ENCODE measurements at places on chromosomes 11 and 22.

GRCh38 chr11:61062181-61062930, 39.9 kb upstream of the CD5 start:
- no peak for DNase-seq

DNA sequence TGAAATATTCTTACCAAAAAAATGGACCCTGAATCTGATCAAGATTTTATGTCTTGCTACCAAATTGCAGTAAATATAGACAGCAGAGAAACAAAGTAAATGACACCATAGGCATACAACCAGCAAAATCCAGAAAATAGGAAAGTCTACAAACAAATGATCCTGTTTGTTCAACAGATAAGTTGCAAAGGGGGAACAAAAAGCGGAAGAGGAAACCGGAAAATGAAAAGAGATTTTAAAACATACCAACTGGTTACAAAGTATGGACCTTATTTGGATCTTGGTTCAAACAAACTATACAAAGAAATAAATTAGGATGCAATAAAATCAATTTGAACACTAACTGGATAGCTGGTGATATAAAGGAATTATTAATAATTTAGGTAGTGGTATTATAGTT, 92.0 kb downstream of the TMPRSS5 start:
- no peak for DNase-seq

DNA sequence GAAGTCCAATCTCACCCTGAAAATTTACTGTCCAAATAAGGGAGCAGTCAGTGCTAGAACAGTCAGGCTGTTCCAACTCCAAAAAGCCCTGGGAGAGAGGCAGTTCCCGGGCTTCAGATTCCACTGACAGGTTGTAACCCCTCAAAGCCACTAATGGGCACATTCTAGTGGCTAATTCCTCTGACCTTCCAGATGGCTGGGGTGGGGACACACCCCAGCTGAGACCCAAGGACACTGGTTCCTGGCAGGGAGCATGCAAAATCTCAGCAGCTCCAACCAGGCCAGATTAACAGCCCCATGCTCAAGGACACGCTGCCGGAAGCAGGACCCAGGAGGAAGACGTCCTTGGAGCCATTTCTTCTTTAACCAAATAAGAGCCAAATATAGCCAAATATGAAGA, 92.7 kb downstream of the RPL27A start:
- no peak for DNase-seq

DNA sequence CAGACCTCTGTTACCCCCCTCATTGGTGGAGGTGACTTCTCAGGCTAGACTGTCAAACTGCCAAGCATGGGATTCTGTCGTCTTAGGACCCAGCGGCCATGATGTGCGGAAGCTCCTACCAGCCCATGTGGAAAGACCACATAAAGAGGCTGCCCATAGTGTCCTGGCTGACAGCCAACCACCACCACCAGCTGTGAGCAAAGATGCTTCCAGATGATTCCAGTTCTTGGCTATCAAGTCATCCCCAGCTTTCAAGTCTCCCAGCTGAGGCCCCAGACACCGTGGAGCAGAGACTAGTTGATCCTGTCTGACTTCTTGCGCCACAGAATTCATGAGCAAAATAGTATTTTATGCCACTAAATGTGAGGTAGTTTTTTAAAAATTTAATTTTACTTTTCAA, 32.9 kb downstream of the SCUBE1 start:
- no peak for DNase-seq

DNA sequence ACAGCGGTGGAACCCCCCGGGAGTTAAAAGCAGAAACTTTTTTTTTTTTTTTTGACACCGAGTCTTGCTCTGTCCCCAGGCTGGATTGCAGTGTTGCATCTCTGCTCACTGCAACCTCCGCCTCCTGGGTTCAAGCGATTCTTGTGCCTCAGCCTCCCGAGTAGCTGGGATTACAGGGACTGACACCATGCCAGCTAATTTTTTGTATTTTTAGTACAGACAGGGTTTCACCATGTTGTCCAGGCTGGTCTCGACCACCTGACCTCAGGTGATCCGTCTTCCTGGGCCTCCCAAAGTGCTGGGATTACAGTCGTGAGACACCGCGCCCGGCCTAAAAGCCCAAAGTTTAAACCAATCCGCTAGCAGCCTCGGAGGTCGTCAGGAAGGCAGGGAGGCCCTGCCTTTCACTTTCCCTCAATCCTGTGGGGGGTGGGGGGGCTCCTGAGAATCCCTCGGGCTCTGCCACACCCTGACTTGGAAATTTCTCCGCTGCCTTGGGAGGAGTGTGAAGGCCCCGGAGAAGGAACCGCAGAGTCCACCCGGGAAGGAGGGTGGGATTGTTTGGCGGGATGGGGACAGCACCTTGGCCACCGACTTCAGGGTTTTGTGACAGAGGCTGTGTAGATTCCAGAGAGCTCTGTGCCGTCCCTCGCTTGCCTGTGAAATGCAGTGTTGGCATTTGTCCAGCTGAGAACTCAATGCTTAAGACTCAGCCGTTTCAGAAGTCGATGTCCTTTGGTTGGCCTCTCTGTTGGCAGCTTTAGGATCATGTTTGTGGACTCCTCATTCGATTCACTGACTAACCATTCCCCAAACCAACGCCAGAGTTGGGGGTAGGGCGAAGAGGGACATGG, 1.0 kb downstream of the ARHGAP8 start:
- no peak for DNase-seq

DNA sequence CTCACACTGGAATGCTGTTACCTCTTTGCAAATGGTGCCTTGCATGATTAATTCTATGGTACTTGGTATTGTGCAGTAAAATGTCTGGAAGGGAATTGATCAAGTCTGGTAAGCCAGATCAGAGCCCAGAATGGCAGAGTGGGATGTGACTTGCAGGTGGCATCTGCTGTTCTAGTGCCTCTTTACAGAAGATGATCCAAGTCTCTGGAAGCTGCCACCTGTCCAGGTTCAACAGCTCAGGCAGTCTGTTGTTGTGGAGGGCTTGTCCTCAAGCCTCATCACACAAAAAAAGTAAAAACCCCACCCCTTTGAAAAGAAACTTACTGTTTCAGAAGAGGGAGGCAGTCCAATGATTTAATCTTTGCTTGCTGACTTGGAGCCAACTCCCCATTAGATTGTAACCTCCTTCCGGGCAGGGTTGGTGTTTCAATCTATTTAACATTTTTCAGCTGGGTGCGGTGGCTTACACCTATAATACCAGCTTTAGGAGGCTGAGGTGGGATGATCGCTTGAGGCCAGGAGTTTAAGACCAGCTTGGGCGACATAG, 17.1 kb downstream of the ZNRF3 start:
- DNase-seq: no peak

DNA sequence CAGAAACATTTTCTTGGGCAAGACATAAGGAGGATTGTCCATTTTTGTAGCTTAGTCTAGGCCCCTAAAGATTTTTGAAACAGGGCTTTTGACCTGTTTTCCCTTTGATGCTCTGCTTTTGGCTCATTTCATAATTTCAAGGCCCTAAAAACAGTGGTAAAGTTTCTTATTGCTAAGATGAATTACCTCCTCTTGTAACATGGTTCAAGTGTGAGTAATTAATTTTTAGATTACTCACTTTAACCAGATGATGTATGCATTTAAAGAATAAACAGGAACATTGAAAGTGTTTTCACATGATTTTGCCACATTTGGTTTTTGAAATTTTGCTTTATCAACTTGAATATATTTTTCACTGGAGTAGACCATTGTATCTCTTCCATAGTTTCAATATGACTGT, 1.2 kb downstream of the RAG2 start:
- DNase-seq: no peak

- DNase-seq: no peak
These were observed 26.4 kb downstream of the KCNQ1 start for GRCh38 chr11:2471048-2471803.

DNA sequence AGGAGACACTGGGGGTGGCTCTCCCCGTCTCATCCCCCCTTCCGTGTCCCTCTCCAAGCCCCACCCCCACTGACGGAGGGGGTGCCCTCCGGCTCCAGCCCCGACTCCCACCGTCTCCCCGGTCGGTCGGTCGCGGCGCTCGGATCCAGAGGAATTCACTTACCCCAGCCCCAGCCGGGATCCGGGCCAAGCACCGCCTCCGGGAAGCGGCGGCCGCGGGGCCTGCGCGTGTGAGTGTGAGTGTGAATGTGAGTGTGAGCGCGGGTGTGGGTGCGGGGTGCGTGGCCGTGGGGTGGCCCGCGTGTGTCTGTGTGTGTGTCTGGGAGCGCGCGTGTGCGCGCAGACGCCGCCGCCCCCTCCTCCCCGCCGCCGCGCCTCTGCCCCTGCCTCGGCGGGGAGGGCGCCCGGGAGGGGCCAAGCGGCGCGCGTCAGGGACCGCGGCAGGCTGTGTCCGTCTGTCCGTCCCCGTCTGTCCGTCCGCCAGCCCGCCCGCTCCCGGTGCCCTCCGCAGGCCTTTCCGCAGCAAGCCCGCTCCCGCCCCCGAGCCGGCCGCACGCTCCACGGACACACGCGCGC, at the start of gene ELFN2:
Gene ELFN2, minus strand, starts transcription at position 345 of the 576 bp plus-strand sequence. CDS start 51,945 bp downstream, outside the sequence.
- no peak for DNase-seq

DNA sequence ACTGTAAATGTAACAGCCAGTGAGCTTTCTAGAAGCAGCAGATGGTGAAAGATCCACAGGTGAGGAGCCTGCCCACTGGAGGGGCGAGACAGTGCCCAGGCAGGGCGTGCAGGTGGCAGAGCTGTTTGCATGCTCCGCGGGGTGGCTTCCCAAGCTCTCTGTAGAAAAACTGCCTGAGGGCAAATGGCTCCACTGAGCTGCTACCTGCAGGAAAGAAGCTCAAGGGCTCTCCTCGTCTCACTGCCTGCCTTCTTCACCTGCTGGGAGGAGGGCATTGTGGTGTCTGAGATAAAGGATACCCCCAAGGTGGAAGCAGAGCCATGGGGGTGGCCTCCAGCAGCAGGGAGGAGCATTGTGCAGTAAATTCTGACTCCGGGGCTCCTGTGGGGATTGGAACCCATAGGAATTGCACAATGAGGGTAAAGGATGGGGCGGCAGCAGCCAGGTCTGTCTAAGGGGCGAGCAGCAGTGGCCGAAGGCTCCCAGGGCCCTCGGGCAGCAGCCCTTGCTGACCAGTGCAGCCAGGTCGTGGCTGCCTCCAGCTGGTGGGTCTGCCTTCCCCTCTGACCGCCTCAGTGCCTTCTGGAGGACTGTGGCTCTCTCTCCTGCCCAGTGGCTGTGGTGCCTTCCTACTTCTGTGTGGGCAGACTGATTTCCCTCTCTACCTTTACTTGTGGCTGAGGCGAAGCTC, 28.0 kb upstream of the CABP7 start:
- DNase-seq: no peak

DNA sequence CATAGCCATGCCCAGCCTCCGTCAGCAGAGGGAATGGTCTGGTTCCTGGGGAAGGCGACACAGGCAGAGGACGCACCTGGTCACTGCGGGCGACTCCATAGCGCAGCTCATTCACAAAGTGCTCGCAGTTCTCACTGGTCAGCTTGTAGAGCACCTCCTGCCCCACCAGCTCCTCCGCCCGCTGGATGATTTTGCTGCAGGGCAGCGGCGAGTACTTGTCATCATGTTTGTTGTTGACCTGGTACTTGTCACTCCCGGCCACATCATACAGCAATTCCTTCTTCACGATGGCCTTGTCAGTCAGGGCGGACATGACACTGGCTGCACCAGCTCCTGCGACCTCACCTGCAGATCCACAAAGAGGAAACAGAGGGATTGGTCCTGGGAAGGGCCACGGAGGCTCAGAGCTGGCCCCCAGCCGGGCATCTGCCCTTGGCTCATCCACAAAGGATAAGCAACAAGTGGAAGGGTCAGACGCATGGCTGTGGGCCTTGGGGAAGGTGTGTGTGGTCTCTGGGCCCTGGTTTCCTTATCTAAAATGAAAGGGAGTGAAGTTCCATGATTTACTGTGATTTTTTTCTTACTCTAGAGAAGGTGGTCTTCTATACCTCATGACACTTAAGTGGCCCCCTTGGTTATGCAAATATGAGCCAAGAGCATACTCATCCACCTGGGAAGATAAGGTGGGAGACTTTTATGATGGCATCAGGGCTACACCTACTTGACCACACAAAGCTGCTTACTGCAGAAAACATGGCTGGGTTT, 24.0 kb downstream of the PLAAT3 start:
- DNase-seq: no peak

- DNase-seq: no peak
These were observed 3.7 kb upstream of the POLD4 start for GRCh38 chr11:67356864-67357561.

DNA sequence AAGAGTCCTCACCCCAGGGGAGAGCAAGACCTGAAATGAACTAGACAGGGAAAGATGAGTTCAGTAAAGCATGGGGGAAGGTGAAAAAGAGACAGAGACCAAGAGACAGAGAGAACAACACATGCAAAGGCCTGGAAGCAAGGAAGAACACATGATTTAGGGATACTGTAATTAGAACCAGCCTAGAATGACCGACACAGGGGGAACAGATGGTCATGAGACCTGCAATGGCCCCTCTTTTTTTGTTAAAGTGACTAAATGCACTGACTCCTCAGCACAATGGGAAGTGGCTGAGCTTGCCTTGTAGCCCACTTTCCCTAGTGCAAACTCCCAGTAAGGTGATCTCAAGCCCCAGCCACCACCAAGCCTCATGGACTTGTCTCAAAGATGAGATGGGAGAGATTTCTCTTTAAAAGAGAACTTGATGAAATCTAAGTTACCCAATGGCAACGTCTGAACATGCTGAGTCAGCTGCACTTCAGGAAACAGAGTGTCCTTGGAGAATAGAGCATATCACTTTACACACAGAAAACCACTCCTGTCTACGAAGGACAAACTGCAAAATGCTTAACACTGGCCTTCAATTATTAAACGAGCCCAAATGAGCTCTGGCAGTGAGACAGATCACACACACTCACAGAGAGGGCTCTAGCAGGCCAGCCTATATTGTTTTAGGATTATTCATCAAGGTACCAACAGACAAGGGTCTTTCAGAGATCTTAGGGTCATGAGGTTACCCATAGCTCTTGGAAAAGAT, 91.0 kb downstream of the SERGEF start:
- no peak for DNase-seq

GRCh38 chr11:15716550-15716949, 601.8 kb downstream of the INSC start:
- no peak for DNase-seq

DNA sequence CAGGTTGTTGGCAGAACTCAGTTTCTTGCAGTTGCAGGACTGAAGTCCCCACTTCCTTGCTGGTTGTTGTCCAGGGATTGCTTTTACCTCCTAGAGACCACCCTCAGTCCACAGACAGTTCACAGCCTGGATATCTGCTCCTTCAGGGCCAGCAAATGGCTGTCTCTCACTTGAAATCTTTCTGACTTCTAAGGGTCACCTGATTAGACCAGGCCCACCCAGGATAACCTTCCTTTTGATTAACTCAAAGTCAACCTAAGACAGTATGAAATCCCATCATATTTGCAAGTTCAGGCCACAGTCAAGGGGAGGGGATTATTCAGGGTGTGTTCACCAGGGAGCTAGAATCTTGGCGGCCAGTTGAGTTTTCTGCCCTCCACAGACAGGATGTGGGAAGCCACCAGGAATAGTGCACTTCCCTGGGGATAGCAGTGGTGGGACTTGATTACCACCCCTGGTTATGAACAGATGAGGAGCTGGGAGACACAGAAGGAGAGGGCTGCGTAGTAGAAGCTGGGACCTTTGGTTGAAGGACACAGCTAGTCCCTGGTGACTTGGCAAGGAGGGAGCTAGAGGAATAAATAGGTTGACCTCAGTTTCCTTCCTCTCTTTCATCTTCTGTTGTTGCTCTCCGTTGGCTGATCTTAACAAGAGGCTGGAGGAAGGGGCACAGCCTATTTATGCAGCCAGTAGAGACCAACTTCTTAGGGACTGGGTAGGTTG, 33.4 kb downstream of the MIAT start:
- no peak for DNase-seq

All from Panc1 (cell line).